ENCODE measurements at places on chromosomes 1 and 21.

DNA sequence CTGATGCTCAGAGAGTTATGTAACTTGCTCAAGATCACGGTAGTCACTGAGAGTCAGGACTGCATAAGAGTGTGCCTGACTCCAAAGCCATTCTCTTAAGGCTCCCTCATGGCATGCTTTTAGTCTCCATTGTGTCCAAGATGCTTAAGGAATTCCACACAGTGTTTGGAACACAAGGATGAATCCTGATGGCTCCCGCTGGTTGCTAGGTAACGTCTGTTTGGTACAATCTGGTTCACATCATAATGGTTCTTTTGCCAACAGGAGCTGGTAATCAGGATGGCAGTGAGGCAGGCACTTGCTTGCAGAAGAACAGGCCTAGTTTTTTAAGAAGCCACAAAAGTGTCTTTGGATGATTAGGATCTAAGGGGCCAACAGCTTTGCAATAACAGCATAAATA lies 436.5 kb upstream of the DAB1 start:
- DNase-seq, result no peak

- peak; percentile 51 for DNase-seq
Measured at GRCh38 chr1:18948048-18948912, 8.2 kb downstream of the IFFO2 start.

GRCh38 chr1:84771895-84772294 lies 81.6 kb upstream of the SSX2IP start:
- DNase-seq, result no peak

GRCh38 chr1:57232500-57232899 lies 191.4 kb downstream of the DAB1 start:
- DNase-seq, result no peak

DNA sequence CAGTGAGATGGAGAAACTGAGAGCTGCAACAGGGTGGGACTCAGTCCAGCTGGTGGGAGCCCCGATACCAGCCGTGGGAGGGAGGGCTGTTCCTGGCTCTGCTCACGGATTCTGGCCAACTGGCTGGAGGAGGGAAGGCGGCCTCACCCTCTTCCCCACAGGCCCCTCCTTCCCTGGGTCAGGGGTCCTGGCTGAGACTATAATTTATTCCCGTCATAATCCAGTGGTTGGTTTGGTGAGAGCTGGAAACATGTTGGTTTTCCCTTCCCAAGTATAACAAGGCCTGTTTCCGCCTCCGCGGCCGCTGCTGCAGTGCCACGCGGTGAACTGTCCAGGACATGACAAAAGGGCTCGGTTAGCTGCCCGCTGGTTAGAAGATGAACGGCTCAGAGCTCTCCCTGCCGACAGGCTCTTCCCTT lies 10.0 kb downstream of the PTPRF start:
- DNase-seq, result no peak

GRCh38 chr1:154982897-154983648 lies at the start of gene FLAD1:
Gene FLAD1 (plus strand): TSS chr1:154983344. CDS start chr1:154983695, 351 bp downstream.
- DNase-seq, result peak; percentile 100
